ENCODE measurements at places on chromosomes 2 and 18.

GRCh38 chr18:38453880-38454279, 888.3 kb upstream of the CELF4 start:
- no peak for DNase-seq
- H3K27ac ChIP-seq, result no peak overlapping the region
- H3K27me3 ChIP-seq, result no peaks in the 10 kb centered on the region
- H3K4me1 ChIP-seq, result no peaks in the 10 kb centered on the region
- no peaks in the 10 kb centered on the region for H3K36me3 ChIP-seq

DNA sequence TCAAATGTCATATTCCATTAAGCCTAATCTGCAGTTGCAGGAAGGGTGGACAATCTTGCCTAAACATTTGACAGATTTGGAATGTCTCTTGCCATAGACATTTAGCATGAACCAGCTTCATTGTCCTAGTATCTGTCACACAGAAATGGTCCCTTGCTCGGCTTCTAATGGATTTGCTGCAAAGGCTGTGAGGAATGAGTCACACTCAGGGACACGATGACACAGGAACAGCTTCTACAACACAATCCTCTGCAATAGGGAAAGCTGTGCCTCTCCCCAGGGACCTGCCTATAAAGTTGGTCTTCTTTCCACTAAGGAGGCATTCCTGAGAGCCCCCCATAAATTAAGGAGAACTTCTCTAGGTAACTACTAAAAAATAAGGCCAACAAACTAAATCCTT, 155.1 kb upstream of the L3MBTL4 start:
- DNase-seq, result no peak
- H3K4me1 ChIP-seq, result no peaks in the 10 kb centered on the region
- no peaks in the 10 kb centered on the region for H3K36me3 ChIP-seq
- no peak overlapping the region for H3K4me3 ChIP-seq
- H3K27me3 ChIP-seq, result no peaks in the 10 kb centered on the region

GRCh38 chr18:63970809-63971205, 926 bp downstream of the SERPINB8 start:
- no peaks in the 10 kb centered on the region for H3K36me3 ChIP-seq
- peak overlapping the region; percentile 86 for H3K4me3 ChIP-seq
- peak overlapping the region; percentile 83 for H3K27ac ChIP-seq
- H3K4me1 ChIP-seq, result peaks cover 4% of the 10 kb centered on the region
- H3K27me3 ChIP-seq, result no peaks in the 10 kb centered on the region

DNA sequence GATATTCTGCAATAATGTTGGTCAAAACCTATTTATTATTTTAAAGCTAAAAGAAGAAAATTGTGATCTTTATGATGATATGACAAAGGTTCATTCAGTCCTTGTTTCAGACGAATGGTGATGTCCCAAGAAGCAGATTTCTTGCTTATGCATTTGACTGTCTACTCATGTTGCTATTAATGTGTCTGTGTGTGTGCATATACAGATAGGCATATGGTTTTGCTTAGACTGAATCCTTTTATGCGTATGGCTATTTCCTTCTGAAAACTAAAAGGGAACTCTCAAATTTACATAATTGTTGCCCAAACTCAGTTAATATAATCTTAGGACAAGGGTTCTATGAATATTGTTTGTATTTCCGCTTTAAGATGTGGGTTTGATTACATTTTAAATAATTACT, 632.3 kb upstream of the SETBP1 start:
- H3K27ac ChIP-seq, result no peak overlapping the region
- DNase-seq, result no peak
- no peaks in the 10 kb centered on the region for H3K27me3 ChIP-seq
- H3K36me3 ChIP-seq, result no peaks in the 10 kb centered on the region
- no peak overlapping the region for H3K4me3 ChIP-seq
- H3K4me1 ChIP-seq, result no peaks in the 10 kb centered on the region

DNA sequence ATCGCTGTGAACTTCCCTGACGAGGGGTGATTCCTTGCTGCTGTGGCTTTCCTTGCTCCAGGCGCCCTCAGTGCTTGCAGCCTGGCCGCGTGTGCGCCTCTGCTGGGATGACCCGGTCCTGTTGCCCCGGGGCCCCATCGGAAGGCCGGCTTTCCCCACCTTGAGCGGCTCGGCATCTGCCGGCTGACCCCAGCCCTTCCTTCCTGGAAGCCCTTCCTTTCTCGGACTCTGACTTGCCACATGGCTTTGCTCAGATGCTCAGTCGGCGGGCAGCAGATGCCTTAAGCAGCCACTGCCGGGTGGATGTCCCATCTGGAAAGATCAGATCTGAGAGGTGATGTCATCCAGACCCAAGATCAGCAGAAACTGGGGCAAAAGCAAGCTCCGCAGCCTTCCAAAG, 100.5 kb upstream of the ODC1 start:
- no peaks in the 10 kb centered on the region for H3K4me1 ChIP-seq
- H3K27ac ChIP-seq, result no peak overlapping the region
- DNase-seq, result no peak
- no peaks in the 10 kb centered on the region for H3K27me3 ChIP-seq
- H3K36me3 ChIP-seq, result no peaks in the 10 kb centered on the region

GRCh38 chr18:61765097-61765496, 127.7 kb downstream of the RNF152 start:
- H3K27ac ChIP-seq, result no peak overlapping the region
- H3K27me3 ChIP-seq, result no peaks in the 10 kb centered on the region
- no peaks in the 10 kb centered on the region for H3K4me1 ChIP-seq
- no peak for DNase-seq
- no peak overlapping the region for H3K4me3 ChIP-seq

All from T-cell (primary cell).